ENCODE measurements at places on chromosomes 16 and 17.
A peak's percentile ranks its signal among the peaks of the same experiment; 100 is the strongest.

DNA sequence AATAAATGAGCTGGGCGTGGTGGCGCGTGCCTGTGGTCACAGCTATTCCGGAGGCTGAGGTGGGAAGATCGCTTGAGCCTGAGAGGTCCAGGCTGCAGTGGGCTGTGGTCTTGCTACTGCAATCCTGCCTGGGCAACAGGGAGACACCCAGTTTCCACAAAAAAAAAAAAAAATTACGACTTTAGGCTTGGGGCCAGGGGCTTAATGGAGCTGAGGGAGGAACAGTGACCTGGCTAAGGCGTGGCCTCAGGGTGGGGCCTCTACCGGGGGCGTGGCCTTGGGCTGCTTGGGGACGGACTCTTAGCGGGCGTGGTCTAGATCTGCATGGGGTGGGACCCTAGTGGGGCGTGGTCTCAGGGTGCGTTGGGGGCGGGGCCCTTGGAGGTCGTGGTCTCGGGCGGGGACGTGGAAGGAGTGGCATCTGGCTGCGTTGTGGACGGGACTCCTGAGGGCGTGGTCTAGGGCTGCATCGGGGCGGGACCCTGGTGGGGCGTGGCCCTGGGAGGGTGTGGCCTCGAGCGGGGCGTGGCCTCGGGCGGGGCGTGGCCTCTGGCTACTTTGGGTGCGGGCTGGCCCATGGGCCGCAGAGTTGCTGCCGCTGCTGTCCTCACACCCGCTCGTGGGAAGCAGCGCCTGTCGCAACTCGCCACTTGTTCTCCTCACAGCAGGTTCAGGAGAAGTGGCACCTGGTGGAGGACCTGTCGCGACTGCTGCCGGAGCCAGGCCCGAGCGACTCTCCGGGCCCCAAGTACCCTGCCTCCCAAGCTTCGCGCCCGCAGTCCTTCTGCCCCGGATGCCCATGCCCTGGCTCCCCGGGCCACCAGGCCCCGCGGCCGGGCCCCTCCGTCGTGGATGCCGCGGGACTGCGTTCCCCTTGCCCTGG lies 5.8 kb upstream of the C17orf99 start:
- peak; percentile 85 for DNase-seq

DNA sequence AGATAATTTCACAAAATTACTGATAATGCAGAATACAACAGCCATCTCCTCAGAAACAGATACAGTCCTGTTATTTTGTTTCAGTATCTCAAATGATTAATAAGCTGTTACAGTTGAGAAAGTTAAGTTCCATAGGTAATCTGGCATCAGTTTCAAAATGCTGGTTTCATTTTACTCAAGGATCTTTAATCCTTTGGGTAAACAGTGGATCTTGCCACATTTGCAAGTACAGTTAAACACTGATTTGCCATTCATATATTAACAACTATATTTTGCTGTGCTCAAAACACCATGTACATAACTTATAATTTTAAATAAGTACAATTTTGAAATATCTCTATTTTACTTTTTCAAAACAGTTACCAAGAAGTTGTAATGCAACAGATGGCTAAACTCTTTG lies 31.2 kb downstream of the RPGRIP1L start:
- DNase-seq = no peak

DNA sequence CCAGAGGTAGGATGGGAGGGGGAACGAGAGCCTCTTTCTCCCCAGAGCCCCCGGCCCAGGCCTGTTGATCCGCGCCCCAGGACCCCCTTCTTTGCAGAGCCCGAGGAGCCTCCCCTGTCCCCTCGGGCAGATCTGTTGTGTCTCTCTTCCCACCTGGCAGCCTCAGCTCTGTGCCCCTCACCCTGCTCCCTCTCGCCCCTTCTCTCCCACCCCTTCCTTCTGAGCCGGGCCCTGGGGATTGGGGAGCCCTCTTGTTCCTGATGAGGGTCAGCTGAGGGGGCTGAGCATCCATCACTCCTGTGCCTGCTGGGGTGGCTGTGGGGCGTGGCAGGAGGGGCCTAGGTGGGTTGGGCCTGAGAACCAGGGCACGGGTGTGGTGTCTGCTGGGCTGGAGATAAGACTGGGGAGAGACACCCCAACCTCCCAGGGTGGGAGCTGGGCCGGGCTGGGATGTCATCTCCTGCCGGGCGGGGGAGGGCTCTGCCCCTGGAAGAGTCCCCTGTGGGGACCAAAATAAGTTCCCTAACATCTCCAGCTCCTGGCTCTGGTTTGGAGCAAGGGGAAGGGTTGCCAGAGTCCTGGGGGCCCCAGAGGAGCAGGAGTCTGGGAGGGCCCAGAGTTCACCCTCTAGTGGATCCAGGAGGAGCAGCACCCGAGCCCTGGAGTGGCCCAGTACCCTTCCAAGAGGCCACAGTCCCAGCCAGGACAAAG lies 65.4 kb downstream of the MRC2 start:
- DNase-seq = no peak

DNA sequence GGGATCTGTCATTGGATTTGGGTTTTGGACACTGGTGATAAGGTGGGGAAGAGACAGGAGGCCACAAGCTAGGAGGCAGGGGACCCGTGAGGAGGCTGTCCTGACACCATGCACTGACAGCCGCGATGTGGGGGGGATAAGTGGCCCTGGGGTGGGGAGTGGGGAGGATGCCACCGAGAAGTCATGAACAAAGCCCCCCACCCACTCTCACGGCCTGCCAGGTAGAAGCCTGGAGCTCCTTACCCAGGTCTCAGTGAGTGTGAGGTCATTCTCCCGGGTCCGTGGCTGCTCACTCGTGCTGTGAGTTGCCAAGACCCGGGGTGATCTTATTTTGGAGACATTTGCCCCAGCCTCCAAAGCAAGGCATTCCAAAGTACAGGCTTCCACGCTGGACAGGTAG lies 165.9 kb upstream of the TNRC6C start:
- DNase-seq = no peak

DNA sequence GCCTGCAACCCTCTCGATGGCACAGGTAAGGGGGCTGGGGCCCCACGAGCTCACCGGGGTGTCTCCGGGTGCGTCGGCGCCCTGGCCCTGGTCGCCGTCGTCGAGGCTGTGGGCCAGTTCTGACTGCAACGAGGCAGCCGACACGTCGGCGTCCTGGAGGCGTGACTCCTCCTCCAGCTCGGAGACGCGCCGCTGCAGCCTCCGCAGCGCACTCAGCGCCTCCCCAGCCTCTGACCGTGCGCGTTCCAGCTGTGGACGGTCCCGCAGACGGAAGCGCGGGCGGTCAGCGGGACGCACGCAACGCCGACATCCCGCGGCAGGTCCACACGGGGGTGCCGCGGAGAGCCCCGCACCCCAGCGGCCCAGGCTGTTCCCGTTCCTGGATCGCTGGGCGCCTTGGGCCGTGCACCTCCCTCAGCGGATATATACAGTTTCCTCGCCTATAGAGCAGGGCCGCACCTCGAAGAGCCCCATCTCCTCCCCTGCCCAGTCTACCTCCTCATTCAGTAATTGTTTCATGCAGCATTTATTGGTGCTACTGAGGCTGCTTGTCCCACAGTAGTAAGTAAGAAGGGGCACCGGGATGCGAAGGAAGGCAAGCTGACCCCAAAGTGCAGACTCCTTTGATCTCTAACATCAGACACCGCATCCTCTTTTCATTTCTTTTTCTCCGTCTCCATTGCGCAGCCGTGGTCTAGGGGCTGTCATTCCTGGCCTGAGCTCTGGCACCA lies 5.8 kb downstream of the THOC6 start:
- DNase-seq = no peak

GRCh38 chr17:49814781-49815529 lies 26.5 kb downstream of the KAT7 start:
- no peak for DNase-seq

DNA sequence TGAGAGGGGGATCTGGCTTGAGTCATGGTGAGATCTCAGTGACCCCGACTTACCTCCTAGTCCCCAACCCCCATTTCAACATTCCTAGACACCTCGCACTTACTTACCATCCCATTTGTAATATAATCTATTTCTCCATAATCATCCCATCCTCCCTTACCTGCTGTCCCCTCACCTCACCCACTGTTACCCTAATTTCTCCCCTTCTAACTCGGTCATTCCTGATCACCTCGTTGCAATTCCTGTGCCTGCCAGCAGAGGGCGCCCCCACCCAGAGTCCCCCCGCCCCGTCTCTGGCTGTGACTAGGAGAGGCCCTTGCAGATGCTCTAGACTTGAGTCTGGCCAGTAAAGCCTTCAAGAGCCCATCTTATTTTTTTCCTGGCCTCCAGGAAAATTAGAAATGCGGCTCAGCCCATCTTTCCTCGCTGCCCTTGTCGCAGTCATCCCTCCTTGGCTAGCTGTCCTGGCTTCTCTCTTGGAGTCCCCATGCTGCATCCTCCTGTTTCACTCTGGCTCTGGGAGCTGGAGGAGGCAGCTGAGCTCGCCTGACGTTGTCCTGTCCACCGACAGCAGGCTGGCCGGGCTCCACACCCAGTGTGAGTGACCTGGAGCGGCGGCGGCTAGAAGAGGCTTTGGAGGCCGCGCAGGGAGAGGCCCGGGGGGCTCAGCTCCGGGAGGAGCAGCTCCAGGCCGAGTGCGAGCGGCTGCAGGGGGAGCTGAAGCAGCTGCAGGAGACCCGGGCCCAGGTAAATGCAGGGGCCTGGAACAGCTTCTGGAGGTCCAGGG lies 5.0 kb downstream of the TBKBP1 start:
- peak; percentile 79 for DNase-seq

DNA sequence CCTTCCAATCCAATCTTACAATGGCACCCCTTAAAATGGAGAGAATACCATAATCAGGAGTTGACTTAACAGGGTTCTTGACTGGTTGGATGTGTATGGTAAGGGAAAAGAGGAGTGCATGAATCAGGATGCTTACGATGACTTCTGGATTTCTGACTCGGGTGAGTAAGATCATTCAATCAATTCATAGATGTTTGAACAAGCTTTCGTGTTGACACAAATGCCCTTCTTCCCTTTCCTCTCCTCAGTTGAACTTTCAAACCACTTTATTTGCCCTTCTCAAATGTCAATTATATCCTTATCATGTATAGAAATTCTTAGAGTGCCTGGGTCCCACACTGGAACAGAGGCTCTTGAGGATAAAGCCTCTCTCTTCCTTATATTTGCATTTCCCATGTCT lies 25.9 kb downstream of the ABCC12 start:
- no peak for DNase-seq

DNA sequence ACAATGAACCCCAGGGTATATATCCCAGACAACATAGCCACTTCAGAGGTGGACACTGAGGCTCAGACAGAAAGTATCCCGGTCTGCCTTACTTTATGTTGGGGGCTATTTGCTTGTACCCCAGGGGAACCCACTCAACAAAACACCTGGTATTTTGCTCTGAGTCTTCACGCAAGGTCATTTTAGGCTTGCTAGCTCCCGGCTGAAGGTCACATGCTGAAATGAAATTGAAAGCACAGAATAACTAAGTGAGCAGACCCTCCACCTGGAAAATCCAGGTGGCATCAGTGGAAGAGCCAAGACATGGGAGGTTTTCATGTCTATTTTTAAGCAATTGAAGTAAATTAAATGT lies 4.1 kb upstream of the KDM8 start:
- DNase-seq = no peak

DNA sequence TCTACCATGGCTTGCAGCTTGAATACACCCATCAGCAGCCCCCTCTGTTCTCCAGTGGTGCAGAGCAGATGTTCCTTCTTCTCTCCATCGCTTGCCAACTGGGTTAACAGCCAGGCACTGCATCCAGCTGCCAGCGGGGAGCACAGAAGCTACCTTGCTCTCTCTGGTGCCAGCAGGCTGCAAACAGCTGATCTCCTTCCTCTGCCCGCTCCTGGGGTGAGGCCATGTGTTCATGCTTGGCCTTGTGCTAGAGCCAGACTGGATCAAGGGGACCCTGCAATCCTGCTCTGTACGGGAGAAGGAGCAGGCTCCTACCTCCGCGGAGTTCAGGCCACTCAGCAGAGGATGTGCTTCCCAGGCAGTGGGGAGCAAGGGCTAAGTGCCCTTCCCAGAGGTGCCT lies 24.1 kb upstream of the ENGASE start:
- DNase-seq = no peak

DNA sequence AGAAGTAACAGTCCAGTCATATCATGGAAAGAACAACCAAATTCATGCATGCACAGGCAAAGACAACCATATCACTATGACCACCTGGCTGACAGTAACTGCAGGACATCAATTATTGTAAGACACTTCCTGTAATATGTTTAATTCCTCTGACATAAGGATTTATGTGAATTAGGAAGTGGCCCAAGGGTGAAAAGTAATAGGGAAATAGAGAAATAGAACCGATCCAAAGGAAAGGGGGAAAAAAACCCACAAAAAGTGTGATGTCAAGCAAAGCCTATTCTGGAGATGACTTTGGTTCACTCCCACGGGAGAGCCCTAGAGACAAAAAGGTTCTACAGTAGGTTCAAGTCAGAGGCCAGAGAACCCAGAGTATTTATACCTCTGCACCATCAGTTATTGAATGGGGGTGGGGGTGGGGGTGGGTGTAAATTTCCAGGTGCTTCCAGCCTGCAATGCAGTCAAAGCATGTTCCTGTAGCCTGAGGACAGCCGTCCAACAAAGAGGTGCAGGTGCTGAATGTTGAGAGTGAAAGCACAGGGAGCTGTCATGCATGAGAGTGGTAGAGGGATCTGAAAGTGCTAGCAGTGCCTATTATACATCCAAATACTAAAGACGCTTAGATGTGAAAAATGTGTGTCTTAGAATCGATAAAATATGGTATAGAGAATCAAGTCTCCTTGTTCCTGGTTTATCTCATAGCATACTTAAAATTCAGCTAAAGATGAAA lies 95.6 kb upstream of the HLF start:
- DNase-seq = no peak

GRCh38 chr17:79041041-79041570 lies 17.1 kb downstream of the C1QTNF1 start:
- DNase-seq = no peak

- DNase-seq = no peak
Measured at GRCh38 chr17:33873201-33873617, 381.9 kb upstream of the CCL2 start.

- DNase-seq = no peak
Measured at GRCh38 chr16:50261160-50261706, 5.1 kb upstream of the ADCY7 start.

DNA sequence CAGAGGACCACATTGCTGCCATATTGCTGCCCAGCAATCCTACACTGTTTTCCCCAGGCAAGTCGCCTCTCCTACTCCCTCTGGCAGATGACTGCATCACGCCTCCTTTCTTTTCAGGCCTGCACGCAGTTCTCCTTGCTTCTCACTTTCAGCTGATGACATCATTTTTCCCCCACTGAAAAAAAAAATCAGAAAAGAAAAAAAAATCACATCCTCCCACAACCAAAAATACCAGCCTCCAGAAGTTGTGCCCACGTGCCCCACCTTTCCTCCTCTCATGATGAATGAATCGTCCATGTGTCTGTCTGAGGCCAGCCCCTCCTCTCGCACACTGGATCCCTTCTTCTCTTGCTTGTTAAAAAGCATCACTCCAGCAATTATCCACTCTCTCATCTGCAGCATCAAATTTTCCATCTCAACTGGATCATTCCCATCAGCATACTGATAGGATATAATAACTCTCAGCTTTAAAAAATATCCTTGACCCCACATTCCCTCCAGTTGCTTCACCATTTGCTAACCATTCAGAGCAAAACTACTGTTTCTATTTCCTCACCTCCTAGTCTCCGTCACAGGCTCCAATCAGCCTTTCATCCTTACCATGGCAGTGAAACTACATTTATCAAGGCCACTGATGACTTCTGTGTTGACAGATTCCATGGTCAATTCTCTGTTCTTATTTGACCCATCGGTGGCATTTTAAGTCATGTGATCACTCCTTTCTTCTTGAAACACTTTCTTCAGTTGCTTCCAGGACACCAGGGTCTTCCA lies 30.1 kb upstream of the DYNLL2 start:
- DNase-seq = no peak
